Dermis microvascular lymphatic vessel endothelial cell (primary cell): ENCODE measurements at places on chromosomes 3 and 15. TPM values are rescaled to one million over a fixed set of nuclear protein-coding genes. Genes with fewer than 3 reads are reported as not detected.

DNA sequence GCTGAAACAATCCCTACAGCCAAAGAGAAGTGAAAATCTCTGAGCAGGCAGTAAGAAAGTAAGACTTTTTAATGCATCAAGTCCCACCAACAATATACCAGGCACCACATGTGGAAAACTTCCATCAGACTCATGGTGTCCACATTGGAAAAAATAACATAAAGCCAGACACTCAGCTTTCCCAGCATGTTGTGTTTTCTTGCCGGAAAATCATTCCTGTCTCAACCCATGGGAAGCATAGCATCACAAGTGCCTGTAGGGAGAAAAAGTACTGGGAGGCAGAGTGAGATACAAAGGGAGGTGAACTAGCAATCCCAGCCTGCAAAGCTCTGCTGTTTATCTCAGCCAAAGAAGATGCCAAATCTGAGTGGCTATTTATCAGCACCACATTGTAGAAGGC, 868.9 kb downstream of the SI start:
- DNase-seq, result no peak

- peak; percentile 34 for DNase-seq
Measured at GRCh38 chr3:16055606-16056211, 118.8 kb upstream of the GALNT15 start.

GRCh38 chr3:14130230-14130629, 5.4 kb downstream of the TMEM43 start:
- DNase-seq, result no peak

- DNase-seq, result peak; percentile 7
Measured at GRCh38 chr15:66004618-66005262, 135.4 kb downstream of the RAB11A start.

- DNase-seq, result no peak
Measured at GRCh38 chr3:8764528-8764927, 4.9 kb downstream of the OXTR start.

DNA sequence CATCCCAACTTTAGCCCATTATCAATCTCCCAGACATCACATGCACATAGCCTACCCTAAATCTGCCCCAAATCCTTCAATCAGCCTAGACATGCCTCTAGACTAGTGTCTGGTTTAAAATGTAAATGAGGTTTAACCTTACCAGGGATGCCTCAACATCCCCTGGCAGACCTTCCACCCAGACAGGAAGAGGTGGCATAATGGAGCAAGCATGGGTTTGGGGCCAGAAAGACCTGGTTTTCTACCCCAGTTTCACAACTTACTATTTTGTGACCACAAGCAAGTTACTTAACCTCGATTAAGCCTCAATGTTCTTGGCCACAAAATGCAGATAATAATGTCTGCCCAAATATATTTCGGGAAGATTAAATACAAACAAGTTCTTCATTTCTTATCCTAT, 28.3 kb upstream of the THBS1 start:
- DNase-seq, result no peak

- DNase-seq, result no peak
Measured at GRCh38 chr3:57221883-57222282, 5.6 kb upstream of the APPL1 start.

DNA sequence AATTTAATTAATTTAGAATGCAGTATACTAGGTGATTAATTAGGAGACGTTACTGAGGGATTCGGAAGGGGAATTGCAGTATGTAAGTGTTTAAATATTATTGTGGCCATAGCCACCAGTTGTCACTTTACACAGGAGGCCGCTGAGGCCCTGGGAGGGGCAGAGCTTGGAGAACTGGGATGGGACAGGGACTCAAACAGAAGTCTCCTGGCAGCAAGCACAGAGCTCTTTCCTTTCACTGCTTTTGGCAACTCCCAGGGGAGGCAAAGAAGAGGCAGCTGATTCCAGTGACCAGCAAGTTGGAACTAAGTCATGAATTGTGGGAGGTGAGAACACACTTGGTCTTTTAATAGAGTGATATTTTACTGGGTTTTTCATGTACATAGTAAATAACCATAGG, 248.6 kb downstream of the RPLP1 start:
- DNase-seq, result no peak

DNA sequence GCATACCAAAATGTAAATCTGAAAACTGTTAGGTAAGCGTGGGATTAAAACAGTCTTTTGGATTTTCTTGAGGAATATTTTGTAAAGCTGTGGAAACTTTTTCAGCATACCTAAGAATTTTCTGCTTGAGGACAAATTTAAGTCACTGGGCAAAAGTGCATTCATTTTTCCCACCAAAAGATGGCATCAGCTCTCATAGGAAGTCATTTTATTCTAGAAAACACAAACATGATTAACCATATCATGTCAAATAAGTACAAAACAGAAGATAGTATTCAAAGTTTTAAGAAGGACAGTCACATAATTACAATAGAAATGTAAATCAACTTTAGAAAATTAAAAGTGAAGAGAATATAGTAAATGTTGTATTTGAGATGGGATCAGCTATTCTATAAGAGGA, 63.5 kb downstream of the SLC49A4 start:
- peak; percentile 43 for DNase-seq

DNA sequence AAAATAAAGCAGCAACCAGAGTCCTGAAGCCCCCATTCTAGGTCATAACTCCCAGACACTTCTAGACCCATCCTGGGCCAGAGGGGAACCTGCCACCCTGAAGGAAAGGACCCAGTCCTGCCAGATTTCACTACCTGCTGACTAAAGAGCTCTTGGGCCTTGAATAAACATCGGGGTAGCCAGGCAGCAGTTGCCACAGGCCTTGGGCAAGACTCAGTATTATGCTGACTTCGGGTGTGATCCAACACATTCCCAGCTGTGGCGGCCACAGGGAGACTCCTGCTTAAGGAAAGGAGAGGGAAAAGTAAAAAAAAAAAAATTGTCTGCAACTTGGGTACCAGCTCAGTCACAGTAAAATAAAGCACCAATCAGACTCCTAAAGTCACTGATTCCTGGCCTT, 23.8 kb downstream of the NEDD4 start:
- no peak for DNase-seq

DNA sequence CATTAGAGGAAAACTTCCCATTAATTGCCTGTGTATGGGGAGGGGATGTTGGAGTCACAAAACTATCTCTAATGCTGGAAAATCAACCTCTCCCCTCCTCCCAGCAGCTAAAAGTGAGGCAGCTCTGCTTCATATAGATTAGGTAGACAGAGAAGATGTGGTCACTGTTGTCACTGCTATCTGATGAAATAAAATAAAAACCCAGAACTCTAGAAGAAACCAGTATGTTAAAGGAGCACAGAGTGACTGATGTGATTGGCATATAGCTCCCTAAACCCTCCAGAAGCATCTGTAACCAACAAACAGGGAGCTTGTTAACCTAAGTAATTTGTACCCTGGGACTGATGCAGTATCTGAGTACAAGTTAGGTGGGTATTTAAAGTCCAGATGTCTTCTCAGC, 211.9 kb upstream of the TRIM42 start:
- DNase-seq, result no peak

GRCh38 chr15:67882487-67883233, 42.8 kb upstream of the RNU6-1 start:
- no peak for DNase-seq

DNA sequence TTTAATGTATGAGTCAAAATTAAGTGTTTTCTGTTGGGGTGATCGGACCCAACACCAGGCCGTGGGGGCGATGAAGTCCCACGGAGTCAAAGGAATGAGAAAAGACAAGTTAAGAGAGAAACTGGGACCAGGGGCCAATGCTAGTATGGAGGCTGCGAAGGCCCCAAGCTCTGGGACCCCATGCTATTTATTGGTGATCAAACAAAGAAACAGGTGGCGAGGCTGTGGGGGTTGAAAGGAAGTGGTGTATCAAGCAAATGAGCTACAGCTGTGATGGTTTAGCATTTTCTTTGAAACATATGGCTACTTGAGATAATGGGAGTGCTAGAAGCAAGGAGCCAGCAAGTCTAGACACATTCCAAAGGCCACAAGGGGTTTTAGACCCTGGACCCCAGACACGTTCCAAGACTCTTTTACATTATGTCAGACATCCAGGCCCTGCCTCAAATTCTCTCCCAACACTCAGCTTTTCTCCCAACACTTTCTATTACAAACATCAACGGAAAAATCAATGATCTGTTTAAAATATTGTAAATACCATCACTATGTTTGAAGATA, 56.0 kb upstream of the SNRPN start:
- no peak for DNase-seq

GRCh38 chr15:47764666-47765065, 47.4 kb downstream of the SEMA6D start:
- DNase-seq, result no peak

- DNase-seq, result no peak
Measured at GRCh38 chr3:185559706-185560090, 7.3 kb upstream of the LIPH start.

DNA sequence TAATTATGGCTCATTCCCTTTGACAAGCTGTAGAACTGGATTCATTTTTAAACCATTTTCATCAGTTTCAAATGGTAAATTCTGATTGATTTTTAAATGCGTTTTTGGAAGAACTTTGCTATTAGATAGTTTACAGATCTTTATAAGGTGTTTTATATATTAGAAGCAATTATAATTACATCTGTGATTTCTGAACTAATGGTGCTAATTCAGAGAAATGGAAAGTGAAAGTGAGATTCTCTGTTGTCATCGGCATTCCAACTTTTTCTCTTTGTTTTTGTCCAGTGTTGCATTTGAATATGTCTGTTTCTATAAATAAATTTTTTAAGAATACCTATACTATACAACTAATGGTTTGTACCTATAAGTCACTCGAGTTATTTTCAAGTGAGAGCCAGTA, 62.7 kb downstream of the PXYLP1 start:
- DNase-seq, result no peak

Gene LRRC28
- 7.4 and 12.4 TPM in 2 replicates for total RNA-seq

Gene ANKRD28
- total RNA-seq, result 59.5 and 90.1 TPM in 2 replicates

Gene RYR3
- total RNA-seq, result not detected in 2 replicates

Gene ARGFX
- not detected in 2 replicates for total RNA-seq

Gene GOLGA6L4
- 0.51 and 1.8 TPM in 2 replicates for total RNA-seq

Gene SH2D7
- not detected in 2 replicates for total RNA-seq

Gene ANKRD63
- total RNA-seq, result not detected in 2 replicates

Gene LTK
- under 0.01 TPM in 1 of 2 replicates, not detected in the other for total RNA-seq

Gene CNTN4
- total RNA-seq, result 0.25 TPM in 1 of 2 replicates, not detected in the other

Gene GOLGA6L10
- total RNA-seq, result under 0.01 and 0.51 TPM in 2 replicates

Gene AHSG
- under 0.01 TPM in 1 of 2 replicates, not detected in the other for total RNA-seq

Gene KIF15
- total RNA-seq, result 2.9 and 8.3 TPM in 2 replicates
